T-helper 17 cell (primary cell): ENCODE measurements at places on chromosomes 7 and 10. TPM values are rescaled to one million over a fixed set of nuclear protein-coding genes. Genes with fewer than 3 reads are reported as not detected.

DNA sequence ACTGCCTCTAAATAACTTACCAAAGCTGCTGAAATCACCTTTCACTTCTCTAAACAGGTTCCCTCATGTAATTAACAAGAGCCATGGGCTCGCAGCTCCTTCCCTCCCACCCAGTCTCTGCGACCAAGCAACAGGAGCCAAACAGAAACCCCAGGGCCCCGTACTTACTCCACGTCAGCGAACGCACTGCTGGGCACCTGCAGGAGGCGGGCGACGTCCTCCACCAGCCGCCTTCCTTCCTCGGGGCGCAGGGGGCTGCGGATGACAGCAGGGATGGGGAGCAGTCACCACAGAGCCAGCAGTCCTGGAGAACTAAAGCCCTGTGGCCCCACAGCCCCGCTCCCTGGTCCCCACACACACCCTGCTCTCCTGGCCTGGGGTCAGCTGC, 477.0 kb downstream of the PTPRN2 start:
- DNase-seq = no peak

DNA sequence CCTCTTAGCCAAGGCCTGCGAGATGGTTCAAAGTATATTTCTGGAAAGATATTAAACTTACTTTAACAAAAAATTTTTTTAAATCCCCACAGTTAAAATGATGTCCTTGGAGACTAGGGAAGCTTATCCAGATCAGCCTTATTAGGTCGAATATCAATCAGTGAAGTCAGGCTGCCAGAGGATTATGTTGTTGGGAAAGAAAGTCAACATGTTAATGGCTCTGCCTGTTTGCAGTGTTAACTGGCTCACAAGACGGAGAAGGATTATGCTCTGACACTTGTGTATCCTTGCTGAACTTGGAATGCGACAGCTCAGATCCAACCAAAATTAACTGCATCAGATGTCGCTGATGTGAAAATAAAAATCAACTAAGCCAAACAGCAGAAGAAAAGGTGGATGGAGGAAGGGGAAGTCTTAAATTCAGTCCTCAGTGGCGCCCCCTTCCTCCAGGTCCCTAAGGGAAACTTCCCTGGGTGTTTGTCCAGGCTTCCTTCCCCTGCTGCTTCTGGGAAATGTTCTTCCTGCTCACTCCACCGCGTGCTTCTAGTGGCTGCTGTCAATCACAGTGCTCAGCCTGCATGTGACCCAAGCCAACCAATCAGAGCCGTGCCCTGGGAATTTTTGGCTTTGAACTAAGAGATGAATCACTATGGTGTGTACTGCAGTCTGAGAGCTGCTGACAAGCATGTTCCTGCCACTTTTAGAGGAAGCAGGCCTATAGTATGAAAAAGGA, 690.4 kb upstream of the NRP1 start:
- no peak for DNase-seq

GRCh38 chr7:65731562-65732035, 141.3 kb upstream of the VKORC1L1 start:
- DNase-seq = no peak

DNA sequence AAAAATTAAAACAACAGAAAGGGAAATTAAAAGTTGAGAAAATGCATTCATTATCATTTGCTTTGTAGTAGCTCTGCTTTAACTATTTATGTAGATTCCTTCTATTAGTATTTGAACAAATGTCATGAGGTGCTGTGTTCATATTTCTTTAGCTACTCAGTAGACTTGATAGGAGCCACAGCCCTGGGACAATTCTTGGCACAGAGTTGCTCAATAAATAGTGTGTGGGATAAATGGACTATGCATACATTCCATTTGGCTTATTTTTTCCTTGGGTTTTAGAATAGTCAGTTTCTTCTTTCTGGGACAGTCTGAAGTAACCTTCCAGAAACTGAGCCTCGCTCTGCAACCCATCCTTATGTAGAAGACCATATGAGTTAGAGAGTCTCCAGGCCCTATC, 13.4 kb downstream of the RPP30 start:
- DNase-seq = no peak

DNA sequence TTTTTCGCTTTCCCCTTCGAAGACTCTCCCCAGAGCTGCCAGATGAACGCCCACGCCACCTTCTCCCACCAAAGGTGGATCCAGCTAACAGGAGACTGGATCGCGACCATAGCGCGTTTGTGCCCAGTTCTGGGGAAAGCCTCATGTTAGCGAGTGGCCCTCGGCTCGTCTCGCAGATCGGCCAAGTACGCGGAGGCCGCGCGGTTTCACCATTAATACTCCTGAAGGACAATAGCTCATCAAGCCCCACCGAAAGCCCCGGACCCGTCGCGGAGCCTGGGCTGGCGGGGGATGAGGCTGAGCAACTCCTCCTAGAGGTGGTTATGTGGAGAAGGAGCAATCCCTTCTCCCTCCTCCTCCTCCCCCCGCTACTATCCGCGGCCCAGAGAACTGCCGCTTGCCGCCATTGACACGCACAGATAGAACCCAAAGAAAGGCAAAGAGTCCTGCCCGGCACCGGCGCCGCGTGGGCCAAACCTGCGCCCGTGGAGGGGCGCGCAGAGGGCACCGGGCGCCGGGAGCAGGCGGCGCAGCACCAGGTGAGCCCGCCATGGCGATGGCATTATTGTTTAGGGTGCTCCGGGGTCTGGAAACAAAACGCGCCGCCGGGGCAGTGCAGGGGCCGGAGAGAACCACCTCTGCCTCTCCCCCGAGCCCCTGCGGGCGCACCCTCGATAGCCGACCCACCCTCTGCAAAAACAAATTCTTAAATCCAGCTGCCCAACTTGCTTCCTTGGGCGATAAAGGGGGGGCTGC, at the start of gene MACROH2A2:
Gene MACROH2A2 (plus strand): TSS at position 385 of the 756 bp plus-strand sequence. CDS start 22,813 bp downstream, outside the sequence.
- no peak for DNase-seq

DNA sequence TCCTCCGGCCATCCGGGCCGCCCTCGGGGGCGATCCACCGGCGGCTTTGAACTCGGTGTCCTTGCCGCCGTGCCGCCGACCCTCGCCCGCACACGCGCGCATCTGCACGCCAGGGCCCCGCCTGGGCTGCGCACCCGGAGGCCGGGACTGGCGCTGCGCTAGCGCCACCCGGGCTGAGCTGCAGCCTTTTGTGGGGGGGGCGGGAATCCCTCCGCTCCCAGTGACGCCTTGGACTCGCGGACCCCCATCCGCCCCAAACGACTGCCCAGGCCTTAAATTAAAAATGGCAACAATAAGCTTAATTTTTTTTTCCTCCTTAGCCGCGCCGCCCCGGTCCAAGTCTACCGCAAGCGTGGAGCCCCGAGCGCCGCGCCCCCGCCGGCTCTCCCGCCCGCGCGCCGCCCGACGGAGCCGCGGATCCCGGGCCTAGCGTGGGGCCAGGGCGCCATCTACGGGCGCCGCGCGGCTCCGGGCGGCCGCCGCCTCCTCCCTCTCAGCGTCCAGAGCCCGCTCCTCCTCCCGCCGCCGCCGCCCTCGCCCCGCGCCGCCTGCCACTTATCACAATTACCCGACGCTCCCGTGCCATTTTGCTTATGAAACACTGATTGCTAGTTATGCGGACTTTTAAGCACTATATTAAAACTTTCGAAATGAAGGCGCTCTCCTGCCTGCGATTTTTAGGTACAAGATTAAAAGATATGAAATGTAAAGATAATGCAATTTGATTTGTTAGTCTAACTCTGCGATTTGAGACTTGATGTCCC, 7.5 kb upstream of the EBF3 start:
- DNase-seq = no peak

DNA sequence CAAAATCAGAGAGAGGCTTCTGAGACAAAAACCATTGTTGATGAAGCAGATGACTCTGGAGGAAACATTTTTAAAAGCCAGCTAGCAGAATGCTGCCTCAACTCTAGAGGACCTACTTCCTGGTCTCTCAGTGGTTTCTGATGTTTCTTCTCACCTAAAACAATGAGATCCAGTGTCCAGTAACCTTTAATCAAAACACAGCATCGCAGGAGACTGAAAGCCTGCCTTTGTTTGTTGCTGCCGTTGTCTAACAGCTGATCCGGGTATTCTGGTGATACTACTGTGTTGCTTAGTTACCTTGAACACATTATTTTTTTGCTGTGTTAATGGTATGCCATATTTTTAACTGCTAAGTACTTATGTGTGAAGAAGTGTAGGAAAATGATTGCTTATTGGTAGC, 70.9 kb downstream of the WIPF3 start:
- no peak for DNase-seq

DNA sequence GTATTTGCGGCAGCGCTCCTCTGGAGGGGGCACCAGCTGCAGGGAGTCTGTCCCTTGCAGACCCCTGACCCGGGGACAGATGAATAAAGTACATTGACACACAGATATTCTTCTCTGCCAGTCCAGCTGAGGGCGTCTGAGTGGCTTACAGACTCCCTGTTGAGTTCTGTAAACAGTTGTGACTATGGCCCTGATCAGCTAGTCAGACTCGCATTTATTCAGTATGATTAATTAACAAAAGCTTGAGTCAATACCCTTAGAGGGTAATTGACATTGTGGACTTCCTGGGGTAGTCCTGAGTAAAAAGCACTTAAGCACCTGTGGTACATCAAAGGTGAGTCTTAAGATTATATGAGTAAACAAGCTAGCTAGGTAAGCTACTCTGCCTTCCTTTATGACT, 21.0 kb downstream of the ANKRD30A start:
- DNase-seq = no peak

GRCh38 chr10:21995557-21995956, 8.0 kb downstream of the DNAJC1 start:
- DNase-seq = no peak

DNA sequence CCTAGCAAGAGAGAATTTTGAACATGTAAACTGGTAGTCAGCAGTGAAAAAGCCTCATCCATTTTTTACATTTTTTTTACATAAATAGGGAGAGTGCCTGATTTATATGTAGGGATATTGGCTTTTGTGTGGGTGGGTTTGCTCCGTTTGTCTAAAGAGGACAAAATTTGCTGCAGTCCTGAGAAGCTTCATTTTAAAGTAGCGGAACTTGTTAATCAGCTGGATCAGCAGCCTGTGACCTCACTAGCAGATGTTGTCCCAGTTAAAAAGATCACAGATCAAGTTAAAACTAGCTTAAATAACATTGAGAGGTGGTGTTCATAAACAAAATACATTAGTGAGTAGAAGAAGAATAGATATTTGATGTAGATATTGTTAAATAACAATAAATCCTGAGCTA, 2.6 kb downstream of the ATRNL1 start:
- DNase-seq = no peak

GRCh38 chr7:30752979-30753378, 1.0 kb downstream of the INMT start:
- no peak for DNase-seq

DNA sequence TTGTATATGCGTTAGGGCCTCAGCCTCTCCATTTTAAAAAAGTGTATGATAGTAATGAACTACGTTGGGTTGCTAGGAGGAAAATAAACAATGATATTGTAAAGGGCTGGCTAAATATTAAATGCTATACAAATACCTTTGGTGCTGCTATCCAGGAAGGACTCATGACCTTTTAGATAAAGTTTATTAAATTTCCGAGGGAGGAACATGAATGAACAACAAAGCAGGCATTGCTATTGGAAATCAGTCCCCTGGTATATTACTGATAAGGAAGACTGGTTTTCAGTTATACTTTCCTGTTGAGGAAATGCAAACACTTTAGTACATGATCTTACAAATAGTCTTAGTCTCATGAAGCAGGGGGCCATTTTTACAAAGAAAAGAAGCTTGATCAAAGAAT, 17.2 kb upstream of the AGR2 start:
- DNase-seq = no peak

- no peak for DNase-seq
These were observed 130.2 kb upstream of the CTTNBP2 start for GRCh38 chr7:118003476-118003875.

- no peak for DNase-seq
These were observed 26.8 kb downstream of the DNAJC1 start for GRCh38 chr10:21976739-21977138.

DNA sequence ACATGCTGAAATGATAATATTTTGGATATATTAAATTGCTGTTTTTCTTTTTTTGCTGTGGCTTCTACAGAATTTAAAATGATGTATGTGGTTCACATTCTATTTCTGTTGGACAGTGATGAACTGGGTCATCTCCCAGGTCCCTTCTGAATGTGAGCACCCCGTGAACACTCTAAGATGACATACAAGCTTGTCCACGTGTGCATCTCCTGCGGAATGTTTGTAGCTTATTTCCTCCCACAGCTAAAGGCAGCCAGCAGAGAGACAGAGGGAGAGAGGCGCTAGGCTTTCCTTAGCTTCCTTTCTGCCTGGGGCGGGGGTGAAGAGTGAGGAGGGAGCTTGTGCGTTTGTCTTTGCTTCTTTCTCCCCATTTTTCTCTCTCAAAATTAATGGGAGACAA, 219.1 kb downstream of the EMX2 start:
- DNase-seq = no peak

DNA sequence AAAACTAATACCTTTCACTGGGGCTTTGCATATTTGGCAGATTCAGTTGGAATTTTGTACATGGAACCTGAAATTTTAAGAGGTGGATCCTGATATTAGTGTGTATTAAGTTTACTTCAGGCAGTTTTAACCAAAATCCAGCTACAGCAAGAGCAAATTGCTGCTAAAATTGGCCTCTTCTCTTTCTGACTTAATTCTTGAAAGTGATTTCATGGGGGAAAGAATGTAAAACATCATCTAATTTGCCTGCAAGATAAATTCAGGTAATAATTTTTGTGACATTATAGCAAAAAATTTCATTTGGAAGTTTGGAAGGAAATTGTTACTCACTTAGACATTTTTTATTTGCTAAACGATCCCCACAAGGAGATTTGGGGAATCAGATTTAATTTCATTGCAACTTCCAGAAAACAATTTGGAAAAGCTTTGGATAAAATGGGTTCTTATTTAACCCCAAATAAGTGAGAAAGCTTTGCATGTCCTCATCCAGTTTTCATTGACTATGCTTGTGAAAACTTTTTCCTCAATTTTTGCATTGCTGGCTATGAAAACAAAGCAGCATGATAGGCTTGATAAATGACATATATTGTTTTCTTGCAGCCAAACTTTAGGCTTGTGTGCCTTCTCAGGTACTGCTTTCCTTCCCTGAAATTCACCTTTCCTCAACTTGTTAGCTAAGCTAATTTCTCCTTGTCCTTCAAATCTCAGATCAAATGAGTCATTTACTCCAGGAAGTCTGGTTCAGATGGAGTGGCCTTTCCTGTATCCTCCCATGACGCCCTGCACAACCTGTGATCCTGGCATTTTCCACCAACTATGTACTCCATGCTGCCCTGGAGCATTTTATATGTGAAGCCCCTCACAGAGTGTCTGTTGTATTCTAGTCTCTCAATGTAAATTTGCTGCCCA, 27.4 kb upstream of the ZNF438 start:
- DNase-seq = no peak

- DNase-seq = no peak
These were observed 9.9 kb upstream of the LIPM start for GRCh38 chr10:88792661-88793060.

ACTR3C gene
- 6.0 TPM for total RNA-seq

VSTM4 gene
- not detected for total RNA-seq

PNLIPRP2 gene
- not detected for total RNA-seq

MYOZ1 gene
- not detected for total RNA-seq

CACNB2 gene
- total RNA-seq = not detected

CNNM2 gene
- total RNA-seq = 12.5 TPM

ATRNL1 gene
- total RNA-seq = not detected

DDC gene
- not detected for total RNA-seq

BLNK gene
- not detected for total RNA-seq
